ENCODE measurements at places on chromosomes 1 and 21.

- DNase-seq = no peak
These were observed 4.4 kb upstream of the C2CD2 start for GRCh38 chr21:41957991-41958766.

GRCh38 chr1:231092380-231092779, 52.3 kb upstream of the FAM89A start:
- DNase-seq = no peak

DNA sequence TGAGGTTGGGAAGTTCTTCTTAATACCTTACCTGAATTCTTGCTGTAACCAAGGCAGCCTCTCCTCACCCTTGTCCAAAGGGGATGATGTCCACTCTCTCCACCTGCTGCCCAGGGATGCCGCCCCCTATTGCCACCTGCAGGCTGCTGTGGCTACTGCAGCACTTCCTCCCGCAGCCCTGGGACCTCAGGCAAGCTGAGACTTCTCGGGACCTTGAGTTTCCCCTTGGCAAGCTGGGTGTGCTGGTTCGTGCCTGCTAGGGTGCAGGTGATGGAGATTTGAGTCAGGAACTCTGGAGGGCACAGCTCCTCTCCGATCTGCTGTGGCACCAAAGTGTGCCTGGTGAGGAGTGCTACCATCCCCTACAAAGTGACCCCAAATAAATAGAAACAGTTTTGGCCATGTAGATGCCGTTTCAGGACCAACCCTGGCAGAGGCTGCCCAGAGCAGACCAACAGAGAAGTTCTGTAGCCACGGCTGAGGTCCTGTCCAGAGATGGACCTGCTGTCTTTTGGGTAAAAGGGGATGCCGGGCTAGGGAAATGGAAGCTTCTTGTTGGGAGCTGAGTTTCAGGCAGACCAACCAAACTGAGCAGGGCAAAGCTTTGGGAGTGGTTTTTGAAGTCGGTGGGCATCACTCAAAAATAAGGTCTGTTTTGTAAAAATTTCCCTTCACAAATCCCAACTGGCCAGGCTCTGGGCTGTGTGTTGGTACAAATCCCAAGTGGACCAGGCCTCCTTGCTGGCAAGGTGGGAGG, 31.7 kb downstream of the RUNX3 start:
- DNase-seq = peak; percentile 87

- no peak for DNase-seq
These were observed at the start of gene FMN2 for GRCh38 chr1:240091614-240092300. Gene FMN2 (plus strand): TSS chr1:240091883. CDS start chr1:240092110, 227 bp downstream.

- DNase-seq = no peak
These were observed 13.3 kb upstream of the CAPN8 start for GRCh38 chr1:223678841-223679240.

- DNase-seq = no peak
These were observed 1.0 kb upstream of the EFNA1 start for GRCh38 chr1:155126556-155127104.

DNA sequence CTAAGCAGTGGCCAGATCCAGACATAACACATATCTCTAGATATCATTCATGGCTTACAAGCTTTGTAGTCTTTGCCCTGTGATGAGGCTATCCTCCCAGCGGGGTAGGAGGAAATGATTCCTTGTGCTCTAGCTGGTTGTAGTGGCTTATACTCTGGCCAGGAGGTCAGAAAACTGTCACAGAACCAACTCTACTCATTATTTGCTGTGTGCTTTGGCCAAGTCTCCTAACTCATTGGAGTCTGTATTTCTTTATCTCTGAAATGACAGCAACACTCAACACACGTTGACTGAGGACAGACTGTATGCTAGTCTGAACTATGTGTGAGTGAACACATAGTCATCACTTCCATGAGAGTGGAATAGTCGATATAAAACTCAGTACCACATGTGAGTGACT, 116.7 kb upstream of the F3 start:
- DNase-seq = no peak

DNA sequence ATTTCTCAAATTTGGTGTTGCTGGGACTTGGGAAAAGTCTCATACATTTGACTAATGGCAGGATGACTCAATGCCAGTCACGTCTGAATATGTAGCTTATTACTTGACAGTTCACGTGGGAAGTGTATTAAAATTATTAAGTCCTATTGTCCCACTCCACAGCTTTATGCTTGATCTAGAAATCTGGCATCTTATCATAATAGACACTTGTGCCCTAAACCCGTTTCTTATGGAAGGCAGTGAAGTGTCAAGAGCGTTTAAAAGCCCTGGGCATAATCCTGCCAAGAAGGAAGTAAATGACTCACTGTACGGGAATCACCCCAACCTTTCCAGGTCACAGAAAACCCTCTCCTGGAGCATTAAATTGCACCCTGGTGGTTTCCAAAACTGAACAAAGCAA, 207.4 kb downstream of the APP start:
- DNase-seq = no peak

DNA sequence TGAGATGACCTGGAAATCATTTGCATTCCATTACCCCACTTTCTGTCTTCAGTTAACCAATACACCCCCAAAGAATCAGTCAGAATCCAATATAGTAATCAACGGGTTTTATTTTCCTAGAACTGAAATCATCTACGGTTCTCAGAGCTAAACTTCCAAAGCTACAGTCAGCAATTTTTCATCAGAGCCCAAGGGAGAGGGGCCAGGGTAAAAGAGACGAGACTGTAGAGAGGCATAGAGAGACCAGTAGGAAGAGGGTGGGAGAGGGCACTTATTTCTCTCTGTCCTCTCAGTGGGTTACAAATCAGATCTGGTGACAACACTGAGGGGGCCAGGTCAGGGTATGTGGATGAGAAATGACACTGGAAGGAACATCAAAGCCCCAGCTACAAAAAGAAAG, 1.1 kb upstream of the MRPL24 start:
- no peak for DNase-seq

GRCh38 chr1:204663644-204664383, 21.7 kb downstream of the LRRN2 start:
- no peak for DNase-seq

All from spleen (tissue), 13 donors.